ENCODE measurements at places on chromosomes 2 and 18.

- DNase-seq, result no peak
Measured at GRCh38 chr2:71897137-71897480, 250.6 kb downstream of the CYP26B1 start.

GRCh38 chr2:238879043-238879442 lies 31.2 kb downstream of the TWIST2 start:
- DNase-seq, result no peak

DNA sequence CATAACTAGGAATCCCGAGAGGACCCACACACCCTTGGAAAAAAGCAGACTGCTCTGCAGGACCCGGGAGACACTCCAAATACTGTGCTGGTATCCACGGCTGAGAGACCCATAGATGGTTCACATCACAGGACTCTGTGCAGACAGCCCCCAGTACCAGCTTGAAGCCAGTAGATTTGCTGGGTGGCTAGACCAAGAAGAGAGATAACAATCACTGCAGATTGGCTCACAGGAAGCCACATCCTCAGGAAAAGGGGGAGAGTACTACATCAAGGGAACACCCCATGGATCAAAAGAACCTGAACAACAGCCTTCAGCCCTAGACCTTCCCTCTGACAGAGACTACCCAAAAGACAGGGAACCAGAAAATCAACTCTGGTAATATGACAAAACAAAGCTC lies 223.8 kb upstream of the LRATD1 start:
- DNase-seq, result no peak

- no peak for DNase-seq
Measured at GRCh38 chr2:26916128-26916692, 54.2 kb upstream of the MAPRE3 start.

DNA sequence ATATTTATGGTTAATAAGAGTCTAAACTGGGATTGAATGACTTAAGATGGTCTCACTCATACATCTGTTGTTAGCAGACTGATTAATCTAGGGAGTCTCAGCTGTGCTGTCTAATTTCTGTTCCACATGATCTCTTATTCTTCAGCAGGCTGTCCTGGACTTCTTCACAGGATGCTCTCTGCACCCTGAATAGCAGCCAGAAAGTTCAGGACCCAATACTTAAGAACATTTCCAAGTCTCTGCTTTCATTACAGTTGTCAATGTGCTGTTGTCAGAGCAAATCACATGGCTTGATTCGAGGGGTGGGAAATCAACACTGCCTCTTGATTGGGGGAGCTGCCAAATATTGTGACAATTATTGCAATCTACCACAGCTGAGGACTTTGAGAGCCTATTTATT lies 627.1 kb upstream of the SLC8A1 start:
- no peak for DNase-seq

Data from NCI-H187 treated with DMSO at 0.1 percent for 48 hours (cell line).